Karpas-422 (cell line): ENCODE measurements at places on chromosomes 3 and 15.

- DNase-seq, result peak; percentile 60
These were observed 116.5 kb downstream of the LPP start for GRCh38 chr3:188270423-188270972.

- peak; percentile 40 for DNase-seq
These were observed 66.3 kb downstream of the GTPBP8 start for GRCh38 chr3:113057117-113057516.

- DNase-seq, result no peak
These were observed 10.0 kb upstream of the EHD4 start for GRCh38 chr15:41982133-41982930.

DNA sequence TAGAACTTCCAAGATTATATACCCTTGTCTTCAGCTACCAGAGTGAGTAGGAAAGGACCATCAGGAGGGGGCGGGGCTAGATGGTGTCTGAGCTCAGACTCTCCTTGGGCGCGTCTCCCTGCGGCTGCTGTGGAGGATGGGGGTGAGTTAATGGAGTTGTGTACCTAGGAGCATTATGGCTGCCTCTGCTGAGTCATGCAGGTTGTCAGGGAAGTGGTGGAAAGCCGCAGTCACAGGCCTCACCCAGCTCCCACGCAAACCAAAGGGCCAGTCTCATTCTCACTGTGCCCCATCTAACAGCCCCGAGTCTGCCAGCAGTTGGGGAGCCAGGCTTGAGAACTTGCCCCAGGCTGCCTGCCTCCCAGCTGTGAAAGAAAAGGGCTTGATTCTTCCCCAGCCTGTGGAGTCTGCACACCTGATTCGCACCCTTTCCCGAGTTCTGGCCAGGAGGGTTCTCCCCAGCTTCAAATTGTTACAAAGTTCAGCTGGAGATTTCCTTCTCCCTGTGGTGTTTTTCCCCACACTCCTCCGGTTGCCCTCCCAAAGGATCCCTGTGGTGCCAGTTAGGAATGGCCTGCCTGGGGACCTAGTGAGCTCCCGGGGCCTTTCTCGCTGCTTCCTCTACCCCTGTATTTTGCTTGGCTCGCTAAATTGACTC lies 143.3 kb downstream of the HCN4 start:
- no peak for DNase-seq

- peak; percentile 94 for DNase-seq
These were observed at the start of gene ZNF639 for GRCh38 chr3:179322286-179323196. Gene ZNF639, plus strand, starts transcription at chr3:179323031. Its CDS starts 5,263 bp downstream, at chr3:179328294.

DNA sequence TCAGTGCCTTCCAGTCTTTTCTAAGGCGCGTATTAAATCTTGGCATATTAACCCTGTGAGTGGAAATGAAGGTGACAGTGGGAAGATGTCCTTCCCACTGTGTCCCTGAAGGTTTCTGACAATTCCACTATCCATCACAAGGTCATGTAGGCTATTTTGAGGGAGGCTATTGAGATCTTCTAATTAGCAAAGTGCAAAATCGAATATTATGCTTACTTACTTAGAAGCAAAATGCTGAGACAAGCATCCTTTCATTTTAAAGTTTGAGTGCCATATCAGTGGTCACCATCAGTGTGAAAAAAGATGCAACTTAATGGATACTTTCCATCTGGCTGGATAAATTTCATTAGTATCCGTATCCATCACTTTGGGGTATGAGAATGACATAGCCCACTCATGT lies 77.6 kb downstream of the COL6A5 start:
- DNase-seq, result no peak

- peak; percentile 84 for DNase-seq
These were observed 146.6 kb downstream of the TBL1XR1 start for GRCh38 chr3:177050501-177051237.

DNA sequence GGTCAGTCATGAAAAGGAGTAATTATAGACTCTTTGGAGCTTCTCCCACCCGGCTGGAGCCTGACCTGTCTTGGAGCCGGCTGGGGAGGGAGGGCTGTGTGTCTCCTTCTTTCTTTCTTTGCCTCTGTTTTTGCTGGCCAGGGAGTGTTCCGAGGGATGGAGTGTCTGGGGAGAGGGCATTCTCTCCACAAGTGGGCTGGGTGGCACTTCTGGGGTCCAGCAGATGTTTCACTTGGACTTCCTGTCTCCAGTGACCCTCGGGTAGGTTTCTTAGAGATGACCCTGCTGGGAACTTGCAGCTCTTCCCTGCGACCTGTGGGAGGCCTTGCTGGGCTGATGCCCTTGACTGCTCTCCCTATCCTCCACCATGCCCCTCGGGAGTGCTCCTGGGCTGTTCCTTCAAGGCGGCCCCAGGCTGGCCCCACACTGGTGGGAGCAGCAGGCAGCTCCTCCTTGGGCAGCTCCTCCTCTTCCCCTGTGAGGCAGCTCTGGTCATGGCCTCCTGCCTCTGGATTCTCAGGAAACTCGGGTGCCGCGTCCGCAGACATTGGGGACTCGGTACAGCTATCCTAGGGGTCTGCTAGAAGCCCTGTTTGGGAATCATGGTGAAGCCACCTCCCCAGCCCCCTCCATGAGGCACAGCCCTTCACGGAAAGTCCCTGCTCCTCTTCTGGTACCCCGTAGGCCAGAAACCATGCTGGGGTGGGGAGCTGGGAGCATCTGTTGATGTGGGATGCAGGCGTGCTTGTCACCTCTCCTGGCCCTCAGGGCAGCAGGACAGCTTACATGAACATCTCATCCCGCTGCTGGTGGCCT lies 44.9 kb downstream of the APBA2 start:
- no peak for DNase-seq

- DNase-seq, result no peak
These were observed 748.8 kb upstream of the CCDC54 start for GRCh38 chr3:106628407-106628806.

DNA sequence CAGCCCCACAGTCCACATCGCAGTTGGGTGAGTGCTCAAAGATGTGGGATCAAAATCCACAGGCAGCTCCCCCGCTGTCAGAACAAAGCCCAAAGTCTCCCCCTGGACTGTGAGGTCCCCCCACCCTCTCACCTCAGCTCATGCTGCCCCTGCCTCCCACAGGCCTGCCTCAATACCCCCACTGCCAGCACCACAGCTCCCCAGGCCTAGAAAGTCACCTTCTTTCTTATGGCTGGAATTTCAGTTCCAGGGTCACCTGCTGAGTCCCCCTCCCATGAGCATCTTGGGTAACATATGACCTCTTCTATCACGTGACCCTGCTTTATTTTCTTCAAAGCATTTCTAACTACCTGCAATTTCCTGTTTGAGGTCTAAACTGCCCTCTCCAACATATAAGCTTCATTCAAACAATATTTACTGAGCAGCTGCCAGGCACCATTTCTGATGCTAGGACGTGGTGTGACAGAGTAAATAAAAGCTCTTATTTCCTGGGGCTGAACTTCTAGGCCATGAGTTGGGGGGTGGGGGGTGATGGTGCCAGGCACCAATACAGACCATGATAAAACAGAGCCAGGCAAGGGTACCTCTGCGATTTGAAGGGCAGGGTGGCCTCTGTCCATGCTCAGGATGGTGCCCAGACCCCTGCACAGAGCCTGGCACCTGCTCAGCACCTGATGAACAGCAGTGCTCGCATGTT lies 2.4 kb upstream of the TMEM89 start:
- DNase-seq, result no peak

DNA sequence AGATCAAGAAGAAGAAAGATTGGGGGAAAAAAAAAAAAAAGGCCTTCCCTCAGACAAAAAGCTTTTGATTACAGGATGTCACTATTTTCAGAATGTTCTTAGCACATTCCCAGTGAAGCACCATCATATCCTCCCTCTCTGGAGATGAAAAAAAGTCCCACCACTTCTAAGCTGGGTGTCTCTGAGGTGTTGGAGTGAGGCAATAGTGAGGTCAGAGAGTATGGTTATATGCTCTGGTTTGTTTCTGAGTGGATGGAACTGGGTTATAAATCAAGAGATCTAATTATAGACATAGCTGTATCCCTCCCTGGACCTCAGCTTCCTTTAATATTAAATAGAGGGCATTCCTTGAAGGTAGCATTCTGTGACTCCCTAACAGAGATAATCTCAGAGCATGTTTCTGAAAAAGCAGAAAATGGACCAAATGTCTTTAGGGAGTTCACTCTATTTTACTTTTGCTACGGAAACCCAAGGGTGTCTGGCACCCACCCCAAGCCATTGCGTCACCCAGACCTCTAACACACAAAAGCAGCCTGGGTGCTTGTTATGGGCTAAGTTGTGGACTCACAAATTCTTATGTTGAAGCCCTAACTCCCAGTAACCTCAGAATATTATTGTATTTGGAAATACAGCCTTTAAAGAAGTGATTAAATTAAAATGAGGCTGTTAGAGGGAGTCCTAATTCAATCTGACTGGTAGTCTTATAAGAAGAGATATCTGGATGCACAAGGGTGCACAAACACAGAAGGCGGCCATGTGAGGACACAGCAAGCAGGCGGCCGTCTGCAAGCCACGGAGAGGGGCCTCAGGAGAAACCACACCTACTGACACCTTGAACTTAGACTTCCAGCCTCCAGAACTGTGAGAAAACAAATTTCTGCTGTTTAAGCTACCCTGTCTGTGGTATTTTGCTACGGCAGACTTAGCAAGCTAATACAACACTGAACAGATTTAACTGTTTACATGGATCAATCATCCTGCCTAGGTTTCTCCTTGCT lies 81.5 kb downstream of the MB21D2 start:
- DNase-seq, result no peak

DNA sequence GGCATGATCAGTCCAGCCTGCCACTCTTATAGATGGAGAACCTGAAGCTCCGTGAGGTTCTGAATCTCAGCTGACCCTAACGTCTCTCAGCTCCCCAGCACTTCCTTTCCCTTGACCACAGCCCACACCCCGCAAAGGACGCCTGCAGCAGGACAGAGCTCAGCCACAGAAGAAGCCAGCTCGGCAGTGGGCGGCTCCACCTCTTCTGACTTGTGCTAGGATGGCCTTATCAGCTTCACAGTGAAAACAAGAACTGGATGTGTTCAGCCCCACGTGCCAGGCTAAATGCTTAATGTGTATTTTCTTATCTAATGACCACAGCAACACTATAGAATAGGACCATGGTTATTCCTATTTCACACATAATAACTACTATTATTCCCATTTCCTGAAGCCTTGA lies 127.6 kb downstream of the ARNT2 start:
- DNase-seq, result no peak

GRCh38 chr3:171125010-171125409 lies 98.5 kb upstream of the SLC2A2 start:
- no peak for DNase-seq

- no peak for DNase-seq
These were observed 45.3 kb downstream of the ILDR1 start for GRCh38 chr3:121976727-121977126.

DNA sequence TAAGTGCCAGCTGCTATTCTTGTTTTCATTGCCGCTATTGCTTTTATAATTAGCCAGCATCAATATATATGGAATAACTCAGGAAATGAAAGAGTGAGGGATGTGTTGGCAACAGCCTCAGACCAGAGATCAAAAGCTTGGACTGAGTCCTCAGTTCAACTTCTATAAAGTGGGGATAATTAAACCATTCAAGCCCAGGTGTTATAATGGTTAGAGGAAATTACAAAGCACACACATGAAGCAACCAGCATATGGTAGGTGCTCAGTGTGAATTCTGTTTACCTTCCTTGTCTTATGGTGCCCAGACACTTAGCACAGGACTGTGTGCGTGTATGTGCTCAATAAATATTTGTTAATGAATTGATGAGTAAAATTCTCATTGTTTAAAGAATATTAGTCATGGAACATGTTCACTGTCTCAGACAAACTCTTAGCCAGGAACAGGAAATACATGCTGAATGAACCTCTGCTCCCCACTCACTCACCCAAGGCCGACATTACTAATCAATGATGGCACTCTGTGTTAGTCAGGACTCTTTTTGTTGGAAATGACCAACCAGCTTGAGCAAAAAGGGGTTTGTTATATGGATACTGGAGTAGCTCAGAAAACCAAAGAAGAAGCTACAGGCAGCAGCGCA lies 16.7 kb upstream of the CCDC174 start:
- DNase-seq, result no peak

DNA sequence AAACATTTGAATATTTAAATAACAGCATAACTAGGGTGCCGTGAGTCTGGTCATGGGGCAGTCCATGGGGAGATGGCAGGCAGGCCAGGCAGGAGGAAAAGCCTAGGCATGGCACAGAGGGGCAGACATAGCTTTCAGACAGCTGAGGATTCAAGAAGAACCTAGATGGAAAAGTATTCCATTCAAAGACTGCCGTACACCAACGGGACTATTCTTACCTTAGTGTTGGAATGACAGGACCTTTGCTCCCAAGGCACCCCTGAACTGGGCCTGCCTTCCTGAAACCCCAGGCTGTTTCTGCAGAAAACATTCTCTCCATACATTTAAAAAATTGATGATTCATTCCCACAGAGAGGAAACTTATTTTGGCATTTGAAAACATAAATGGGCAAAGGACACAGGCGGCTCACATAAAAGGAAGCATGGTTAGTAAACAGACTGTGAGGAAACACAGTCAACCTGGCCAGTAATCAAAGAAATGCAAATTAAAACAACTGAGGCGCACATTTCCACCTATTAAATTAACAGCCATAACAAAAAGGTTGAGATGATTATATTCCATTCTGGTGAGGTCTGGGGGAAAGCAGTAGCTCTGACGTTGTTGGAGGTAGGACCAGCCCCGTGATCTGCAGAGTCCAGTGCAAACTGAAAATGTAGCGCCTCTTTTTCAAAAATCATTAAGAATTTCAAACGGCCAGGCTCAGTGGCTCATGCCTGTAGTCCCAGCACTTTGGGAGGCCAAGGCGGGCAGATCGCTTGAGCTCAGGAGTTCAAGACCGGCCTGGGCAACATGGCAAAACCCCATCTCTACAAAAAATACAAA lies 71.3 kb upstream of the SMAD3 start:
- DNase-seq, result no peak

- peak; percentile 4 for DNase-seq
These were observed 94.5 kb downstream of the ADAMTS9 start for GRCh38 chr3:64593350-64593749.

DNA sequence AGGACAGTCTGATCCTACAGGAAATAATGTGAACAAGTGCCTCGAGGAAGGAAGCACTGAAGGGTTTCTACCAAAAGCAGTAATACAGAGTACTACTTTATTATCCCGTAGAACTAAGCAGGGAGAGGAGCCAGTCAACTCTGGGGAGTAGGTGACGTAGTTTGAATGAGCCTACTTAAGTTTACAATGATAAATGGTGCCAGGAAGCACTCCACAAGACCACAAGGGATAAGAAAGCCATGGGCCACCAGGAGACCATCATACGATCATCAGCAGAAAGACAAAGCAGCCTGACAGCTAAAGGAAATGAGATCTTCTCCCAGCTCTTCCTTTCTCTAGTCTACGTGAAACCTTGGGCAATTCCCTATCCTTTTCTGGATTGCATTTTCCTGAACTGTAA lies 27.3 kb downstream of the SST start:
- DNase-seq, result no peak

DNA sequence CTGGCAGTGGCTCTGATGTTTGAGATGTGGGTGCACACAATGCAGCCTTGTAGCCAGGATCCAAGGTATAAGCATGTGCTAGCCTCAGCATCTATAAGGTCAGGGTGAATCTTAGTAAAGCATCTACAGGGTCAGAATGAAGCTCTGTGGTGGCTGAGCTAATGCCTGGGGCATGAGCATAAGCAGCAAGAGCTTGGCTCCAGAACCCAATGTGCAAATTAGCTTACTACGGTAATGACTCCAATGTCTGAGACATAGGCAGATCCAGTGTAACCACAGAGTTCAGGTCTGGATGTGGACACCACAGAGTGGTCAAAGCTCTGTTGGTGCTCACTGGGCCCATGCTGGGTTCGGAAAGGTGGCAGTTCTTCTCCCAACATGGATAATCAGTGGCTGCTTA lies 304.5 kb upstream of the NECTIN3 start:
- no peak for DNase-seq

- DNase-seq, result no peak
These were observed 22.3 kb upstream of the SFMBT1 start for GRCh38 chr3:53068176-53068575.
